ENCODE measurements at places on chromosomes 2 and 18.

DNA sequence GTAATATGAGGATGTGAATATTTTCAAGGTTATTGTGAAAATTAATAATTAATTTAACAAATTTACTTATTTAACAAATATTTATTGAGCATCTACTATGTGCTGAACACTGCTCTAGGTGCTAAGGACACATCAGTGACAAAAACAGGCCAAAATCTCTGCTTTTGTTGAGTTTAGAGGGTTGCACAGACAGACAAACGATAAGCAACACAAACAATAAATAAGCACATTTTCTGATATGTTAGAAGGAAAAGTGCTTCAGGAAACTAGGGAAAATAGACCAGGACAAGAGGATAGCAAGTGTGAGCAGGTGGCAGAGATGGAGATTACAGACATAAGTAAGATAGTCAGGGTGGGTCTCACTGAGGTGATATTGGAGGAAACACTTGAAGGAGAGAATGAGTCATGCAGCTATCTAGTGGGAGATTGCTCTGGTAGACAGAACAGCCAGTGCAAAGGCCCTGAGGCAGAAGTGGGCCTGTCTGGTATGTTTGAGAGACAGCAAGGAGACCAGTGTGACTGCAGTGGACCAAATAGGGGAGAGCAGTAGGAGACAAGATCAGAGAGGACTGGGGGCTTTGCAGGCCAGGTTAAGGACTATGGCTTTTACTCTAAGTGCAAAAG lies 38.3 kb downstream of the SFXN5 start:
- no peak for DNase-seq

DNA sequence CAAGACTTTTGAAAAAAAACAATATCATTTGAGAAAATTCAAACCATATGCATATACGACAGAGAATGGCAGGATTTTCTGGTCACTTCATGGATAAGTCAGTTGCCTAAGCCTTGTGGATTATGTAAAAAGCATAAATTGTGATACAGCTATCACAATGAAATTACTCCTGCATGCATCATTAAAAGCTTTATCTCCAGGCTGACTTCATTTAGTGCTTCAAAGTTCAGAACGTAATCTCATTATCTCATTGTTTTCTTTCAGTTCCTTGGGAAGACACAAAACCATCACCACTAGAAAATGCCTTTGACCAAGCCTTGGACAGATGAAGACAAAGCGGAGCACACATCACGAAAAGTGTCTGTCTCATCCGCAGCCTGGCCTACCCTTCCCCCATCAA lies 57.0 kb downstream of the L3MBTL4 start:
- DNase-seq, result no peak

DNA sequence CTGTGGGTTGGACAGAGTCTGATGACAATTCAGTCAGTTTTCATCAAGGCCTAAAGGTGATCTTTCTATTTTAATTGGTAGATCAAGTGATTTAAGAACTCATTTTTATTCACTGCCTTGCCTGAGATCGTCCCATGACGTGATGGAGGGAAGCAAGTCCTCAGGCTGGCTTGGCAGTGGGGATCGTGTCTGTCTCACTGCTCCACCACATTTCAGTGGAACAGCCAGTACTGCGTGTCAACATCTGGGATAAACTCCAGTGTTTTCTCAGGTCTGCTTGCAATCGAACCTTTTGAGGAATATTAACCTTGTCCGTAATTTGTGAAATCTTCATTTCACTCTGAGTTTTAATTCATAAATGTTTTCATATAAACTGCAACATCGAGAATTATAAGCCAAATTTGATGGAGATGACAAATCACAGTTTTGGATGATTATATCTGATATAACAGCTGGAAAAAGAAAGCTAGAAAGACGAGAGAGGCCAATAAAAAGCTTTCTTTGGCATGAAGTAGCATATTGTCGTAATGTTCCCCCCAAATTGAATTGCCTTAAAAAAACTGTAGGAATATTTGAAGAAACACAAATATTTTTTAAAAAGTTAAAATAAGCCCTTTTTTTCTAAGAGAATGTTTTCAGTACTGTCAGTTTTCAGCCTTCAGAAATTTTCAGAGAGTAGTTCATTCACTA lies 414.7 kb upstream of the SPRED2 start:
- DNase-seq, result no peak

DNA sequence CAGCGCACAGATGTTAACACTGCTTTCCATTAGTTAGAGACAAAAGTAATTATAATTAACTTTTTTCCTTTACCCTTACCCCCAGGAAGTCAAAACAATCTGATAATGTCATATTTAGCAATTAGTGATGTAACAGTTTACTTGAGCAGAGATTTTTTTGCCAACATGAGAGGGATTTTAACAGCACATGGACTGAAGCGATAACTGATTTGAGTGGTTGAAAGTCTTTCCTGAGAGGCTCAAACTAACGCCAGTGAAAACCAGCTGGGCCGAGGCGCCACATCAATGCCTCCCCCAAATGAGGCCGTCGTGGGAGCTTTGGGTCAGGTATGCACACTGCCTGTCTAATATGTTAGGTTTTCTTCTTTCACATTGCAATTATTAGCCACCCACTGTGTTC lies 469.9 kb upstream of the SMIM21 start:
- DNase-seq, result no peak

DNA sequence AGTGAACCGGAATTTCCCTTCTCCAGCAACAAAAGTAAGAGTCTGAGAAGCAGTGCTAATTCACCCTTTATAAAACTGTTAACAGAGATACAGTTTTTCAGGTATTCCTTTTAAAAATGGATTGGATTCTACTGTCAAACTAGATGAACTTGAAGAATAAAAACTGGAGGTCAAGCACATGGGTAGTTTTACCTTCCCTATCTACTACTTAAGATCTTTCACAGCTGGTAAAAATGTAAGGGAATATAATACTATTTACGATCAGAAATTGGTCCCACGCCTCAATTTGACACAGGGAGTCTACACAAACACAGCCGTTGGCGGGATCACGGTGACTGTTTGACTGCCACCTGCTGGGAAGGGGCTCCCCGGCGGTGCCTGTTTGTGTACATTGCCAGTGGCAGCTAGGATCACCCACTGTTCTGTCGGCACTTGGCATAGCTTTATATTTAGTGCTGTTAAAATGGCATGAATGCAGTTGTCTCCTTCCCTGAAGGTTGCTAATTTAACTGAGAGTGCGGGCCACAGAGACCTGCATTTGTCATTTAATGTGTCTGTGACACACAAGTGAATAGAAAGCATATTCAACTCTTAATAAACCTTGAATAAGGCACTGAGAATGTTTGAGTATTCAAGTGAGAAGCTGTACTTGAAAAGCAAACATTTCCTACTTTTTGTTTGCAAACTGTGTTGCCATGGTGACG lies 59.5 kb downstream of the ABCG8 start:
- no peak for DNase-seq

DNA sequence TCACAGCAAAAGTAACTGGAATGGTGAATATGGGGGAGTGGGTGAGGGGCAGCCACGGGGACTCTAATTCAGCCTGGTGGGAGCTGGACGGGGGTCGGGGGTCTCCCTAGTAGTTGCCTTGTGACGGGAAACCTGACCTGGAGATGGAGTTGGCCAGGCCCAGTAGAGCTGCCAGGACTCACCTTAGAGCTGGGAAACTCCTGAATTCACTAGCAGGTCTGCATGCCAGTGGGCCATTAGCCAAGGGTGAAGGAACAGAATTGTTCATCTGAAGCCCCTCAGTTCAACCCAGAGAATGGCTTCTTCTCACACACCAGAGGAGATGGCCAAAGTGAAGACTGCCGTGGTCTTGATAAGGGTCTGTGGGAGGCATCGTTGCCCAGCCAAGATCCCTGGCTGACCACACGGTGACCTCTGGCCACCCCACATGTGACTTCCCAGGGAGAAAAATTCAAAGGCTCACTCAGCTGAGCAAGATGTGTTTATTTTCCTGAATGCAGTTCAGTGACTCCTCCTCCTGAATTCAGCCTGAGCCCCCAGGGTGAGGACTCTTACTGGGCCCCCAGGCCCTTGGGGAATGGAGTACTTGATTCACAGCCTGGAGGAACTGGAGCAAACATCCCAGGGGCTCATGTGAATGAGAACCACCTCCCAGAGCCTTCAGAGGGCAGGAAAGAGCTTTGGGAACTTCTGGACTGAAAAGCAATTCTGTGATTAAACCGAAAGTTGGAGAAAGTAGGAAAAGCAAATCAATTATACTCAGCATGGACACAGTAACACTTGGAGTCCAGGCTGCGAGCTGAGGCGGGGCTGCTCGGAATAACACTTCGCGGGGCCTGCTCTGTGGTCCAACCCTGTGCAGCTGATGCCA lies 25.2 kb downstream of the MOCOS start:
- DNase-seq, result no peak

GRCh38 chr2:218218268-218219185 lies 1.5 kb downstream of the ARPC2 start:
- no peak for DNase-seq

DNA sequence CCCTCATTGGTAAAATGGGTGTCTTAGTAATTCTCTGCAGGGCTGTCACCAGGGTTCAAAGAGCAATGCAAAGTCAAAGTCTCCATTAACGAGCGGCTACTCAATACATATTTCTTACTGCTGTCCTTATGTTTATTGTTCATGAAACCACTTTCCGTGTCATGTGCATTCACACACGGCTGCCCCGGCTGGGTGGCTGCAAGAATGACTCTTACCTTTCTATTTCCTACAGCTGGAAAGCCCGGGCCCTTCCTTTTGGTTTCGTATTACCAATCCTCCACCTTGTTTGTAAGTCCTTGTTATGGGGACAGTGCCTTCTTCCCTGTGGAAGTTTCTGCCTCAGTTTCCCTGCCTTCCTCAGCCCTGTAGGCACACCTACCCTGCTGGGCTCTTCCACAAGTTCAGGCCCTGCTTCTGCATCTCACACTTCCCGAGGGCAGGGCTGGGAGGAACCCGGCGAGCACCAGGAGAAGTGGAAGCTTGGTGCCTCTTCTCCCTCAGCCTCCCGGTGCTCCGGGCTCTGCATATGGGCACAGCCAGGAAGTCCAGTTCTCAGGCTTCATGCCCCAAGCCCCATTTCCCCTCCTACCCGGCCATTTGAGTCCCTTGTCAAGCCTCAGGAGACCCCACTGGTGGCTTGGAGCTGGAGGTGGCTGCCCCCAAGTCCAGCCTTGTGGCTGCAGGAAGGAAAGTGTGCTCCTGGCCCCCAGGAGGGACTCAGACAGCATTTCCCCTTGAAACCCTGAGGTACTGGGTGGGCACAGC lies 18.7 kb upstream of the ACKR3 start:
- DNase-seq, result no peak

DNA sequence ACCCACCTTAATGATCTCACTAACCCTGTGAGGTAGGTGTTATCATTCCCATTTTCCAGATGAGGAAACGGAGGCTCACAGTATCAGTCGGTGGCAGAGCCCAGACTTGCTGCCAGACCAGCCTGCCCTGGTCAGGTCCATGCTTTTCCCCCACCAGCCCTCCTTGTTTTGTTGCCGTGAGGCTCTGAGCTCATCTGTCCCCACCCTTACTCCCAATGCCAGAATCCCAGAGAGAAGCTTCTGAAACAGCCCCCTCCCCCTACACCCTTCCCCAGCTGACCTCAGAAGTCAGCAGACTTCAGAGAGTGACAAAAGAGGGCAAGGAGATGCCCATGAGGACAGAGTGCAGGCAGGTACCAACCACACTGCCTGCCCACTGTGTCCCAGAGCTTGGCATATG lies 20.8 kb upstream of the TNS1 start:
- no peak for DNase-seq

DNA sequence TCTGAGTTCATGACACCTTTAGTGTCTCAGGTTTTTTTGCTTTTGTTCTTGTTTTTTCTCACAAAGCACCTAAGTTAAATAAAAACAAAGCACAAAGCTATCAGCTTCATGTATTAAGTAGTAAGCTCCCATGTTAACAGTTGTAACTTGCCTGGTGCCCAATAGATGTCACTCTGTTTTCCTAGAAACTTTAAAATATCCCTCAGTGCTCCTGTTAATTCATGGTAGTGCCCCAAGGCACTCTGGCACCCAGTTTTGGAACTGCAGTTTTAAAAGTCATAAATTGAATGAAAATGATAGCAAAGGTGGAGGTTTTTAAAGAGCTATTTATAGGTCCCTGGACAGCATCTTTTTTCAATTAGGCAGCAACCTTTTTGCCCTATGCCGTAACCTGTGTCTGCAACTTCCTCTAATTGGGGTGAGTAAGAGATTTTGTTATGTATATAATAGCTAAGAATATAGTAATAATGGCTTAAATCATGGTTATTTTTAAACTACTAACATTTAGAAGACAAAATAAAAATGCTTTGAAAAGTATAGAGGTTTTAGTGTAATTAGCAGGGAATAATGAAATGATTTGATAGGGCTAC lies 555.0 kb upstream of the TMEFF2 start:
- DNase-seq, result no peak

DNA sequence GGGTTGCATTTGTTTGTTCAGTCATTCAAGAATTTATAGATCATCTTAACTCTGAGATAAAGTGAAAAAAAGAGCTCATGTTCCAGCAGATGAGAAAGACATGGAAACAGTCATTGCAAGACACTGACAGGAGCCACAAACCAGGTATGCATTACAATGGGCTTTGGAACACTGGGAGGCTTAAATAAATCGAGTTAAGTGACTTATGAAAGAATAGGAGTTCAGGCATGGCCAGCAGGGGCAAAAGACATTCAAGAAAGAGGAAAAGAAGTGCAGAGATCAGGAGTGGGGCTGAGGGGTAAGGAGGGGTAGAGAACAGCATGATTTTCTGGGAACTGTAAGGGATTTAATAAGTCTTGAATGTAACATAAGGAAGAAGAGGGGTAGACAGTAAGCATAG lies 121.2 kb upstream of the EPC2 start:
- no peak for DNase-seq

DNA sequence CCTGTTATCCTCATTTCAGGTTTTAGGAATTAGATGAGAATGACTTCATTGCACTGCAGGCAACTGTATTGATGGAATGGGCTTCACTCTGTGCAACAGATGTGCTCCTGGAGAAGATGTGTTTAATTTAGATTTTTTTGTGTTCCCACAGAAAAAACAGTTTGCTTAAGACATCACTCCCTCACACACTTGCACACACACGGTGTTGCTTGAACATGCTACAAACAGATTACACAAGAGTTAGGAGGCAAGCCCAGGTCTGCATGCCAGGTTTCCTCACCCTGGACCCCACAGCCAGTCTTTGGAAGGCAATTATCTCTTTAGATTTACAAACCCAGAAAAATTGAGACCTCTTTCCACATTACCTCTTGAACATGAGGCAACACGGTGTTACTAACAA lies 93.7 kb upstream of the KLHL29 start:
- no peak for DNase-seq

- no peak for DNase-seq
These were observed 131.2 kb upstream of the ERBB4 start for GRCh38 chr2:212669761-212670160.

- no peak for DNase-seq
These were observed 49.0 kb downstream of the ACTR2 start for GRCh38 chr2:65276609-65277008.

- no peak for DNase-seq
These were observed 41.3 kb downstream of the ZFP36L2 start for GRCh38 chr2:43185146-43185545.

GRCh38 chr2:162343492-162343823 lies 474 bp upstream of the GCA start:
- no peak for DNase-seq

- no peak for DNase-seq
These were observed 32.1 kb downstream of the GRHL1 start for GRCh38 chr2:9983401-9984216.

All from stimulated activated CD4-positive, alpha-beta T cell treated with anti-CD3 and anti-CD28 coated beads, TNF-alpha, amount 100 ng/mL, for 48 hours (primary cell).